ENCODE measurements at places on chromosomes 5 and 9.

DNA sequence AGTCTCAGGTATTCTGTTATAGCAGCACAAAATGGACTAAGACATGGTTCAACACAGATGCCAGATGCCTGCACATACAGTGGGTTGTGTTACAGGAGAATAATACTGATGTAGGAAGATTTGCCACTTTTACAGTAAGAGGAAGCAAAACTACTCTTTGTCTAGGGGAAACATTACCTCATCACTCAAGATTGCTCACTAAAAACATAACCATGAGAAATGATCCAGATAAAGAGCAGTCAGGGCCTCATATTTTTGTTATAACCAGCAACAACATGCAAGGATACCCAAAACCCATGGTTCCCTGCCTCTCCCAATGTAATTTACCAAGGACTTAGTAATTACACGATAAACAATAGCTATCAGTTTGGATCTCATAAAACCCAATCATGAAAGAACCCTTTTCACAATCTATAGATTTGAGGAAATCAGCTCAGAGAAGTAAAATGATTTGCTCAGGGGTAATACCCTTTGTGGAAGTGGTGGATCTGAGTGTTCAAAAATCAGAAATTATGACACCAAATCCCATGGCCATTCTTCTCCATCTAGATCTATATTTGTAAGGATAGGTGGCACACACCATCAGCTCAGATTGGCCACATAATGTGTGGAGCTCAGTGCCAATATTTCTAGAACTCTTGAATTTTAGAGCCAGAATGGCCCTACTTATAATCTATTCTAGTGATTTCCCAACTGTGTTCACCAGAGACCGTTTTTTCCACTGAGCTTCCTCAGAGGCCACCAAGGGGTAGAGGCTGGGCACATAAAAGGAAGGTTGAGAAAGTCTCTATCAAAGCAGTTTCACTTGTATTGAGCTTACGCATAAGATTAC lies 27.8 kb downstream of the DPYSL3 start:
- no peak for DNase-seq

DNA sequence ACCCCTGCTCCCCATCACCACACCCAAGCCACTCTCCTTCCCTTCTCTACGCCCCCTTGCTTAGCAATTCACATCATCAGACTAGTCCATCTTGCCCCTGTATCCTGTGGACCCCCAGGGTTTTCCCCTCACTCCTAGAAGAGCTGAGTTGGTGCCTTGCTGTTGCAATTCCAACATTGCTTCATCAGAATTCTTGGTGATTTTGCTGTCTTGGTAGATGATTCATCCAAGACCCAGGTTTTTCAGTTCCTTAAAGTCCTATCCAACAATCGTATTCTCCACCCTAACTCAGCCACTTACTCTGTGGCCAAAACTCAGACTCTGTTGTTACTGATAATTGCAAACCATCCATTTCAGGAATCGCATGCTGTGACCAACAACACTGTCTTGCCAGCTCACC lies 21.4 kb upstream of the CCNJL start:
- DNase-seq = no peak

DNA sequence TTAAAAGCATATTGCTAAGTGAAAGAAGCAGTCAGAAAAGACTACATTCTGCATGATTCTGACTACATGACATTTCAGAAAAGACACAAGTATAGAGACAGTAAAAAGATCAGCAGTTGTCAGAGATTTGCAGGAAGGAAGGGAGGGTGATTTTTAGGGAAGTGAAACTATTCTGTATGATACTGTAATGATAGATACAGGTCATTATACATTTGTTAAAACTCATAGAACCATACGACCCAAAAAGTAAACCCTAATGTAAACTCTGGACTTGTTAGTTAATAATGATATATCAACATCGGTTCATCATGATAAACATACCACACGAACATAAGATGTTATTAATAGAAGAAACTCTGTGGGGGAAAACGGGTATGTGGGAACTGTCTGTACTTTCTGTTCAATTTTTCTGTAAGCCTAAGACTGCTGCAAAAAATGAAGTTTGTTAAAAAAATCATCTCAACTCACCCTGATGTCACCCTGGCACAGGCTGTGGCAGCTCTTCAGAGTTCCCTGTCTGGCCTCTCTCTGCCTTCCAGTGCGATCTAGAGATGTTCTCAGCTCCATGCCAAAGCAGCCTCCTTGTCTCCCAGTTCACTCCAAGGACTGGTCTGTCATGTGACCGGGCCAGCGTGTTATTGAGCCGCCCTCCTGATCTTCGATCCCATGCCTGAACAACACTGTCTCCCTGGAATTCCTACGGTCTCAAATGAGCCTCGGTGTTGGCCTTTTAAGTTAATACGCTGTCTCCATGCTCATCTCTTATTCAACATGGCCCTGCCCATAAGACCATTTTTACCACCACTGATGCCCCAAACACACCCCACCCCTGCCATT lies 35.4 kb downstream of the PRLR start:
- no peak for DNase-seq

DNA sequence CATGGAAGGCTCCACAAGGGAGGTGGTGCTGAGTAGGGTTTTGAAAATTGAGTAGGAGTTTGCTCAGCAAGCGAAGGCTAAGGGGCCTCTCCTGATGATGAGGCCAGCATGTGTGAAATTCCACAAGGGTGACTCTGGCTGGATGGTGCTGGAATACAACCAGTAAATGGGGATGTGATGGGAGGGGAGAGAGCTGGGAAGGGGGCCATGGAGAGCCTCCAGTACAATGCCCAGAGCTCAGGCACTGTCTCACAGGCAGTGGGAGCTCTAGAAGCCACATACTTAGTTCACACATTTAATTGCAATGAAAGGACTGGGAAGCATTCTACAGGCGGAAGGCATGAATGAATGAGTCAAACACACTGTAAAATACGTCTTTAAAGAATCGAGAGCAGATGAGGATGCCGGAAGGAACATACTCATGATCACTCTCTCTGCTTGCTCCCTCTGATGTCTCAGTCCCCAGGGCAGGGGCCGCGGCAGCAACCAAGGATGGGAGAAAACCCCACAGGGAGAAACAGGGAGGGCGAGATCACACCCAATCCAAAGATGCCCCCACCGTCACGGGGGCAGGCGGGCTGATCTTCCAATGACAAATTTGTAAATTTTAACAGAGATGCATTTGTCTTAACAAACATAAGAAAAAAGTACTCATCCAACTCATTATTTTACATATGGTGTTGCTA lies 261.0 kb downstream of the NSG2 start:
- no peak for DNase-seq

- no peak for DNase-seq
These were observed 39.2 kb downstream of the FAXDC2 start for GRCh38 chr5:154811239-154811638.

DNA sequence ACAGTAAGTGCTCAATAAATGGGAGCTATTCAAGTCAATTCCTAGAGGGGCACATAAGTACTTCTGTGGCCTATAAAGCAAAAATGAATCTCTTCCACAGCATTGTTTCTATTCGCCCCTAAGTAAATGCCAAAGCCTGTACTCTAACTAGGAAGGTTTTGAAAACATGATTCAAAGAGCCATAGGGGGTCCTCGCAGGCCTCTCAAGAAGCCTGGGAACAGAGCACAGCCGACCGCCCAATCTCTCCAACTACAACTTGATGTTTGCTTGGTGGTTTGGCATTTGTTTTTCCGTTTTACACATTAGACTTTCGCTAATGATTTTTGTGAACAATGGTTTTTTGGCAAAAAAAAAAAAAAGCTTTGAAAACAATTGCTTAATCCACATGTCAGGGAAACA lies 19.4 kb downstream of the EFNA5 start:
- no peak for DNase-seq

- no peak for DNase-seq
These were observed 51.1 kb upstream of the SPATA31C2 start for GRCh38 chr9:88189371-88189770.

GRCh38 chr5:168472329-168472728 lies 13.9 kb upstream of the RARS1 start:
- DNase-seq = no peak

GRCh38 chr5:127878174-127878750 lies 175.1 kb downstream of the CCDC192 start:
- no peak for DNase-seq

- DNase-seq = no peak
These were observed 41.8 kb downstream of the CAST start for GRCh38 chr5:96703995-96704394.

DNA sequence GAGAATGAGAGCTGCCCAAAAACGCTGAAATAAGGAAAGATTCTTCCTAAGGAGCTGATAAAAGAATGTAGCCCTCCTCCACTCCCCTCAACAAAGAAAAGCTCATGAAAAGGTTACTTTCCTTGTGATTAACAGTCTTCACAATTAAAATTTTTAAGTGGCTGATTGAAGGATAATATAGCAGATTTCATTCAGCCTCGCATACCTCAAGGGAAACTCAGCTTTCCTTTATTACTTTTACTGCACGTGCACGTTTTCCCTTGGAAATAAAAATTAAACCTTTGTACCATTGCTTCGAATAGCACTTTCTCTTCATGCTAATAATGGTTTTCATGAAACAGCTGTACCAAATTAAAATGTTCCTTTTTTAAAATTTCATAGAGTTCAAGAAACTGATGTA lies 234.0 kb upstream of the GRAMD2B start:
- DNase-seq = no peak

DNA sequence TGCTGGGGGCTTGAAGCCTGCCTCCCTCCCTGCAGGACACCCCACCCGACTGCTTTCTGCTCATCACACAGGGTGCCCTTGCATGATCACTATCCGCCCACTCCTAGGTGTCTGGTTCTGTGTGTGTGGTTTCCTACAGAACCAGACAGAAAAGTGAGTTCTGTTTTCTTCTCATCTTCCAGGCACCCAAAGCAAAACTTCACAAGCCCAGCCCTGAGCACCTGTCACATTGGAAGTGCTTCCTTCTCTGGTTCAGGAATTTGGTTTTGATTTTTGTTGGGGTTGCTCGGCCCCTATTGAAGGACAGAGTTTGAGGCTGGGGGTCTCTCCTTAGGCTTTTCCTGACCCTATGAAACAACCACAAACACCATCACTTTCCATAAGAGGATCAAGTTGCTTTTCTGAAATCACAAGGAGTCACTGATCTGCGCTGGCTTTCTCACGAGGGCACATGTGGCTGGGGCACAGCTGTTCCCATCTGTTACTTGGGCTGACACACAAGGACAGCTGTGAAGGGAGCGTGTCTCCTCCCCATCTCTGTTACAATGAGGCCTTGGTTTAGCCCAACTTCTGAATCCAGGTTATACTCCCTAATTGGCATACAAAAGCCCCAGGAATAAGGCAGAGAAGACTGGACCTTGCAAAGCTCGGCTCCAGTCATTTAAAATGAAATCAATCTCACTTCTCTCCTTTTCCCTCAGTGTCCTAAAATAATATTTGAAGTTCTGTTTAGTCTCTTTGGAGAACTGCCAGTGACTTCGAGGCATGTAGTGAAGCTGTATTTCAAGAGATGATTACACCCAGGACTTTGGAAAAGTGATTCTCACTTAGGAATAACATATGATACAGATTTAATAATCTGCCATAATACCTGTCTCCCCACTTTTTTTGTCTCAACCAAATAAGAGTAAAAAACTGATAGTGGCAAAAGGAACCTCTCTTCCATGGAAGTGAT lies 213.1 kb upstream of the GAS1 start:
- no peak for DNase-seq

GRCh38 chr5:149341876-149342275 lies 3.4 kb upstream of the GRPEL2 start:
- DNase-seq = no peak

- no peak for DNase-seq
These were observed 68.3 kb downstream of the LPAR1 start for GRCh38 chr9:110969971-110970386.

- no peak for DNase-seq
These were observed 61.3 kb downstream of the GDA start for GRCh38 chr9:72210522-72210921.

DNA sequence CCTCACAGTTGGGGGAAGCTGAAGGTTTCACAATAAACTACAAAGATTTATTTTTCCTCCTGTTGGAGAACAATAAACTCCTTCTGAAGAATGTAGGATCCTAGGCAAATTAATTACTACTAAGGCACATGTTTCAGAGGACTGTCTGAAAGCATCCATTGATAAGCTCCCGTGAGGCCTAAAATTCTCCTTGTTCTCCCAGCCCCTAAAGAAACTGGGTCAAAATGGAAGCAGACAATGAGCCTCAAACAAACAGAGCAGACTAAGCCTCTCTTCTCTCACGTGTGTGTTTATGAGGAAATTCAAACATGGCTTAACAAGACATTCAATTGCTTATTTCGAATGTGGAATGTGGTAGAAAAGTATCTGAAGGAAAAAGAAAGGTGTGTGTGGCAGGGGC lies 249.0 kb downstream of the GLIS3 start:
- DNase-seq = no peak

- no peak for DNase-seq
These were observed 39.2 kb downstream of the NACC2 start for GRCh38 chr9:136055715-136056545.

DNA sequence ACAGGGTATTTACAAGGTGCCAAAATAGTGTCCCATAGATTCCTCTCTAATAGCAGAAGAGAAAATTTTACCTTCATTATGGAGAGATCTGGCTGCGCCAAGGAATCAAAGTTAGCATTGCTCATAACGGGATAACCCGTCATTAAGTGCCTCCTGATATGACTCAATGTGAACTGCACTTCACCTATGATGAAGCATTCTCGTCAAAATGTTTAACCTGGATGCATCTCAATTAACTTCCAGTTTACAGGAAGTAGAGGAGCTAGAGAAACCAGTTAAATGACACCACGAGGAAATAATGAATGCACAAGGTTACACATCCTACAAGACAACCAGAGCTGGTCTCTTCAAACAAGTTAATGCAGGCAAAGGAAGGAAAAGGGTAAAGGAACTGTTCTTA lies 17.2 kb downstream of the FBXW11 start:
- no peak for DNase-seq

DNA sequence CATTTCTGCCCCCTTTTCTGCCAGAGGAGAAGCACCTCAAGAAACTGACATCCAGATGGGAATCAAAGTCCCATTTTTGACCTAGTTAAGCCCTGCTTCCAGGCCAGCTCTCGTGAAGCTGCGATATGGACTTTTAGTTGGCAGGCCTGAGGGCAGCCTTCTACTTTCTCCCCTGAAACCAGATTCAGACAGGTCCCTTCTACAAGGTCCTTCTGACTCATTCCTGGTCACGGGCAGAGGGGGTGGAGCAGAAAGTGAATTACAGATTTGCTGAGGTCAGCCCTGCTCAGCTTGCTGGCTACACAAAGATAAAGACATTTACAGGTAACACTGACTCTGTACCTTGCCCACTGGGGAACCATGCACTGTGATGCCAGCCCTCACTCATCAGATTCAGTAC lies 52.8 kb upstream of the TUT7 start:
- no peak for DNase-seq

DNA sequence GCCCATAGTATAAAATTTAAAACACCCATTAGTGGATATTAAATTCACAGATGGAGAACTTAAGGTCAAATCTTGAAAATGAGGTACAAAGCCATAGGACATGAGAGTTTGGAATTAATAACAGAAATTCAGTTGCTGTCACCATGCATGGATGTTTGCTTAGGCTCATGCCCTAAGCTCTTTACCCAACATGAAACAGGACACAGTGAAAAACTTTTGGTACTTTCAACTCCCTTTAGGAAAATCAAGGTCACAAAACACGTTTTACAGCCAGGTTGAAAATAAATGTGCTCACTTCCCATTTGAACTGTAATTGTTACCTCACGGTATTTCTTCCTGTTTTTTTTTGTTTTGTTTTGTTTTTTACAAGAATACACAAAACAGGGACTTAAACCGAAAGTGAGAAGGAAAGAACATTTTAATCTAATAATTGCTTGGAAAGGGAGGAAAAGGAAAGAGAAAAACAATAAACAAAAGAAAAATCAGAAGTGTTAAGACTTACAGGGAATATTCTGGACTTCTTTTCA lies 6.1 kb upstream of the TOPORS start:
- no peak for DNase-seq

GRCh38 chr9:136865041-136865767 lies 904 bp downstream of the EDF1 start:
- DNase-seq = no peak

All from stimulated activated effector memory CD8-positive, alpha-beta T cell treated with anti-CD3 and anti-CD28 coated beads, Interleukin-12 subunit alpha, Interleukin-12 subunit beta, amount 100 ng/mL, for 72 hours (primary cell).